Activated CD4-positive, alpha-beta T cell treated with anti-CD3 and anti-CD28 coated beads, Interleukin-2, amount 50 U/mL, for 48 hours (primary cell): ENCODE measurements at places on chromosomes 3 and 15.

GRCh38 chr3:107523289-107523538, 452 bp downstream of the BBX start:
- DNase-seq, result no peak

DNA sequence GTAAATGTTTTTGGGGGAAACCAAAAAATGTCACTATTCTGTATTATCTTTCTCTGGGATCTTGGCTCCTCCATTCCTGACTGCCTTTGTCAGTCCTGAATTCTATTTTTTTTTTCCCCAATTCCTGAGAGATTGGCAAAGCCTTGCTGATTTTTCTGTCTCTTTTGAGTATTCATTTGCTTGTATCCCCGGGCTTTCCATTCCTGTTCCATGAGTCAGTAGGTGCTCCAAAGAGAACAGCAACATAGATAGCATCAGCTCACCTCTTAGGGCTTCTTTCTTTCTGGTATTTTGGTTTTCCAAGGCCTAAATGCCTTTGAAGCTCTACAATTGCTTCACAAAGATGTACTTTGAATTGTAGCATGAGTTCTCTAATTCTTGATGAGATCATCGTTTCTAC, 271.7 kb upstream of the LRRC3B start:
- no peak for DNase-seq

DNA sequence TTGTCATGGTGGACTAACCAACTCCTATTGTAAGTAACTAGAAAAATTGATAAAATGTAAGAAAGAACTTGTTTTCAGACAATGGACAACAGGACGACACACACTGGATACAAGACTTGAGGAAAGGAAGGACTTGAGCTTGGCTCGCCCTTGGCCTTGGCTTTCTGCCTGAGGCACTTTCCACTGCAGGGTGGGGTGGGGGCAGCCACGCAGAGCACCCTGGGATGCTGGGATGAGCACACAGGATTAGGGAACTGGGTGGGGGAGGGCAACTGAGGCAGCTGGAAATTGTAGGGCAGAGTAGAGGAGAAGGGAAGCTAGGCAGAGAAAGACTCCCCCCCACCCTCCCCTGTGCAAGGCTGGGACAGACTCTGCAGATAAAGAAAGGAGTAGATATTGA, 25.5 kb upstream of the HHATL start:
- no peak for DNase-seq

- DNase-seq, result no peak
Measured at GRCh38 chr3:195071916-195072820, 198.8 kb downstream of the XXYLT1 start.

DNA sequence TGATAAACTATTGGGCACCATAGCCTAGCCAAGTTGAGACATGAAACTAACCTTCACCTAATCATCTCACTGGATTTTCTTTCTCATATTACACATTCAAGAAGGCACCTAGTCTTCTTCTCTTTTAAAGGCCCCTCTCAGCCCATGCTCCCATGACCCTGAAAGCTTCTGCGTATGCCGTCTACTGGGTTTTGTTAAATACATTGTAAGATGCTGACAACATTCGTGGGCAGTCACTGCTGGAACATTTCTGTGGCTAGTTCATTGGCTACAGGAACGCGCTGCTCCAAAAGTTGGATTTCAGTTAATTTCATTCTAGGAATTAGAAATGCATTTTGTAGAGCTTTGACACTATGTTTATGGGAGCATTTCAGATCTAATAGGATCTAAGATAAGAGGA, 52.3 kb upstream of the CHD2 start:
- DNase-seq, result no peak

DNA sequence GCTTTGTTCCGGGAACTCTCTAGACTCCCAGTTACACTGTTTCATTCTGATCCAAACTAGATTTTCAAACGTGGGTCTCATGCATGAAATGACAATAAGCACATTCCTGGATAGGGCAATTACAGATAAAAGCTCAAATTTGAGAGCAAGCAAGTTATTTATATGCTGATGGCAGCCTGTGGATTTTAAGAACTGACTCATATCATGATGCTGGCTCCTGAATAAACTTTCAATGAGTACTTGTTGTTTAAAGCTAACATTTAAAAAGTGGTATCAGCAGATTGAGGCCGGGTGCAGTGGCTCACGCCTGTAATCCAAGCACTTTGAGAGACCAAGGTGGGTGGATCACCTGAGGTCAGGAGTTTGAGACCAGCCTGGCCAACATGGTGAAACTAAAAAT, 66.6 kb downstream of the LEO1 start:
- no peak for DNase-seq

DNA sequence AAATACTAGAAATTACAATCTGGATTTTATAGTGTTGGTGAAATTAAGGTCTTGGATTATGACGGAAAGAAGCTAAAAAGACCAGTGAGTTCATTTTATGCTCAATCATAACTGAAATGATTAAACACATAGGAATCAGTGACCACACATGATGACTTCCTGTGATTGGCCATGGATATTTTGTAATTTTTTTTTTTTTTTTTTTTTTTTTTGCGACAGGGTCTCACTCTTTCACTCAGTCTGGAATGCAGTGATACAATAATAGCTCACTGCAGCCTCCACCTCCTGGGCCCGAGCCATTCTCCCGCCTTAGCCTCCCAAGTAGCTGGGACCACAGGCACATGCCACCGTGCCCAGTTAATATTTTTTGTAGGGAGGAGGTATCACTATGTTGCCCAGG, 47.4 kb downstream of the PAQR5 start:
- no peak for DNase-seq
